ENCODE measurements at places on chromosomes 3 and 15. TPM values are rescaled to one million over a fixed set of nuclear protein-coding genes. Genes with fewer than 3 reads are reported as not detected.

The RARB gene
- 13.3 TPM for total RNA-seq

GRCh38 chr3:41064526-41064925 lies 134.8 kb upstream of the CTNNB1 start:
- no peak overlapping the region for H3K4me3 ChIP-seq
- H3K27ac ChIP-seq, result no peak overlapping the region
- no peaks in the 10 kb centered on the region for H3K4me1 ChIP-seq
- DNase-seq, result no peak
- no peaks in the 10 kb centered on the region for H3K36me3 ChIP-seq
- H3K27me3 ChIP-seq, result no peaks in the 10 kb centered on the region

DNA sequence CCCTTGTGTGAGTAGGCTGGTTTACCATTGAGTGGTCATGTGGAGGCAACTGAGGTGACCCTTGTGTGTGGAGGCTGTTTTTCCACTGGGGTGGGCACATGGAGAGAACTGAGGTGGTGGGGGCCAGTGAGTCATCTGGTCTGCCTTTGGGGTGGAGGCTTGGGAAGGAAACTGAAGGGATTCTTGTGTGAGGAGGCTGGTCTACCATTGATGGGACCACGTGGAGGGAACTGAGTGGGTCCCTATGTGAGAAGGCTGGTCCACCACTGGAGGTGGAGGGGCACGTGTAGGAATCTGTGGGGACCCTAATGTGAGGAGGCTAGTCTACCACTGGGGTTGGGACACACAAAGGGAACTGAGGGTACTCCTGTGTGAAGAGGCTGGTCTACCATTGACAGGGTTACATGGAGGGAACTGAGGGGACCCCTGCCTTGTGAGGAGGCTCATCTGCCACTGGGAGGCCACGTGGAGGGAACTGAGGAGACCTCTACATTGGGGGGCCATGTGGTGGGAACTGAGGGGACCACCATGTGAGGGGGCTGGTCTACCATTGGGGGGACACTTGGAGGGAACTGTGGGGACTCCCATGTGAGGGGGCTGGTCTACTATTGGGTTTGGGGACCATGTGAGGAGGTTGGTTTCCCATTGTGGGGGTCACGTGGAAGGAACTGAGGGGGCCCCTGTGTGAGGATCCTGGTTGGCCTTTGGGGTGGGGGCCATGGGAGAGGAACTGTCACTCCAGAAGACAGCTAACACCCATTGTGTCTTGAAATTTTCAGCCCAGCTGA lies 164.5 kb downstream of the WNT7A start:
- no peak overlapping the region for H3K27ac ChIP-seq
- no peak for DNase-seq
- no peaks in the 10 kb centered on the region for H3K36me3 ChIP-seq

DNA sequence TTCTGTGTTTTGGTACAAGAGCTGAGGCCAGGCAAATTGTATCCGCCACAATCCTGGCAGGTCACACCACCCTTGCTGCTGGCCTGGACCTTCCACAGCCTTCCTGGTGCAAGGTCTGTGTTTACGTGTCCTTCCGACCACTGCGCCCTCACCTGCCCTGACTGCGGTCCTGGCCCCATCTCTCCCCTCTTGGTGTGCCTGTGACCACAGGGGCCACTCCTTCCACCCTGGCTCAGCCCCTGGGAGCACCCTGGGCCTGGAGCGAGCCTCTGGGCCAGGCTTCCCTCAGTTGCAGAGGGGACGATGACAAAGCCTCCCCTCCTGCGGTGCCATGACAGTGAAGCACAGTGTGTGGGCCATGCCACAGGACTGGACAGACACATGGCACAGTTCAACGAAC lies 104.5 kb downstream of the PLXNA1 start:
- no peaks in the 10 kb centered on the region for H3K36me3 ChIP-seq
- no peak overlapping the region for H3K4me3 ChIP-seq

All from heart left ventricle (tissue), 16 donors.